ENCODE measurements at places on chromosomes 13 and 19.

DNA sequence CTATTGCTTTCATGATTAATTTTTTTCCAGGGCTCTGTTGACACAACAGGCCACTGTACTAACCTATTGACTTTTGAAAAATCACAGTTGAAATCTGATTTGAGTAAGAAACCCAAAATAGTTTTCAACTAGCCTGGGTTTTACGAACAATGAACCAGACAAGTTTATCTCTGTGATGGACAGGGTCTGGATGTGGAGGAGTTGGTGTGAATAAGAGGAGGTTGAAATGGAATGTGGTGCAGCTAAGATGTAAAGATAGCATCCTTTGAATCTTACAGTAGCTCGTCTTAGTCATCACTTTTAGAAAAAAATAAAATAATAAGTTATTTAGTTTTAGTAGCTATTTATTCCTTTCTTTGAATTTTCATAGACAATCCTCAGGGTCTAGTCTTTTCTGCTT, 8.3 kb upstream of the OXGR1 start:
- no peak for DNase-seq

DNA sequence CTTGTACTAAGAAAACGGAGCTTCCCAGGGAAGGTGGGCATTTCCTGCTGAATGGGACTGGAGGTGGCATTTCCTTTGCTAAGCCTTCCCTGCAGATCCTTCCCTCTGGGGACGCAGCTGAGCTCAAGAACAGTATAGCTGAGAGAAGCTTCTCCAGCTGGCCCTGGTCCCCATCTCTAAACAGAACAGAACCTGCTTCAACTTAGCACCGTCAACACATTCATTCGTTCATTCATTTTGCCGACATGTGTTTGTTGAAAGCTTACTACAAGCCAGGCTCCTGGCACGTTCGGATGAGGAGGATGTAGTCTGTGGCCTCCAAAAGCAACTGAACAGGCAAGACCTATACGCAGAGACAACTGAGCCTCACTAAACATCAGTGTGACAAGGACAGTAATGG, 36.6 kb upstream of the PEPD start:
- no peak for DNase-seq

DNA sequence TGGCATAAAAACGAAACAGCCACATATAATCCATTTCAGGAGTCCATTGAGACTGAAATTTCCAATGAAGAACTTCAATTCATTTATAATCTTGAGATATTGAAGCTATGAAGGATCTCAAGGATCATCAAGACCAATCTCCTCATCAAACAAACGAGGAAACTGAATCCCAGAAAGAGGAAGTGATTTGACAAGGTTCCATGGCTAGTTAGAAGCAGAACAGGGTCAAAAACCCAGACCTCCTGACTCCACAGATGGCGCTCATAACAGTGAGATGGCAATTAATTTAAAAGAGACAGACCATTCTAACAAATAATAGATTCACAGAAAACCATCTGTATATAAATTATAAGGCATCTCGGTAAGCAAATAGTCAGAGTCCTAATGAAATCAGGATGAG, 229.7 kb downstream of the KCTD12 start:
- DNase-seq, result no peak

DNA sequence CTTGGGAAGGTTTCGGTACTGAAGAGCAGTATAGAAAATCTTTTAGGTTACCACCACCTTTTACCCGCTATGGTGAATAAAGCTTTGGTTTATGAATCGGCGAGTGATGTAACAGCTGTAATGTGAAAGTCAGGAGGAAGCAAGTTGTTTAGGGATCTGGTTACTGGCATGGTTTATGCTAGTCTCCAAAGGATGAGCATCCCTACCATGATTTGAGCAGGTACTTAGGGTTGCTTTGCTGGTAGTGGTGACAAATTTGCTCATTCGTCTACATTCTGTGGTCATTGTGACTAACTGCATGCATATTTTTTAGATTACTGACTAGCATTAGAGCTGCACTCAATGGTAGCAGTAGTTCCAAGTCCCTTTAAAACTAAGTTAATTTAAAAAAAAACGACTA, 104.1 kb downstream of the FRY start:
- no peak for DNase-seq

GRCh38 chr13:27177852-27178251, 6.2 kb upstream of the USP12 start:
- DNase-seq, result no peak

DNA sequence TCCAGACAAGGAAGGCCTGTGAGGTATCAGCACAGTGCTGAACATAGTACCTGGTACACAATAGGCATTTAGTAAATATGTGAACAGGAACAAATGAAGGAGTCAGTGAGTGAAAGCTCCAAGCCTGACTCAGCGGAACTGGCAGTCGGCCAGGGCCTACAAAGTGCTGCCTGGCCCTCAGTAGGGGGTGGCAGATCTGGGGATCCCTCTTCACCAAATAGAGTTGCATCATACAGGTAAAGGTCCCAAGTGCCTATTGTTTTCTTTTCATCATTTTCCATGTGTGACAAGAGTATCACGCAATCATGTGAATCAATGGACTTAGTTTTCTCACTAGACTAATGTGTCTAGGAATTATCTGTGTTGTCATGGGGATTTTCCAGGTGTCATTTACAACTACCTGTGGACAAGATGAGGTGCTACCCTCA, 9.2 kb downstream of the CYP2B6 start:
- DNase-seq, result no peak

DNA sequence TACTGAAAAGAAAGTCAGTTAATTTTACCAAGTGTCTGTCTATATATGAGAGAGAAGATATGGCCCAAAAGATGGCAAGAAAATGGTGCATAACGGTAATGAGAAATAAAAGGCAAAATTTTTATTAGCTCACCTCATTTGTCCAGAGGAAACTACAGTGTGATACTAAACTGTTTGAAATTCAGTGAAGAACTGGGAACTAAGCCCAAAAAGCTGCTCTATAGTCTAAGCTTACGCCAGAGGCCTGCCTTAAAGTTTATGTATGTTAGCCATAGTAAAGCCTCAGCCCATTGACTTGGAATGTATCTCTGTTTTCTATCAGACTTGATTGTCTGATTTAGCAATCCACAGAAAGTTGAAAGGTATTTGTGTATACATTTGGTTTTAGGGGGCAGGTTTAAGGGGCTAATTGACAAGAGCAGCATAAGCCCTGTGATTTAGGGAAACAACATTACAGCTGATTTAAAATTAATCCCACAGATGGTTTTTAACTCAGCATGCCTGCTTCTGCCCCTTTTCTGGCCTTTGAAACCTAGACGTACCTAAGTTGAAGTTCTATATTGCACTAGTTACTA, 91.0 kb upstream of the MAB21L1 start:
- no peak for DNase-seq

DNA sequence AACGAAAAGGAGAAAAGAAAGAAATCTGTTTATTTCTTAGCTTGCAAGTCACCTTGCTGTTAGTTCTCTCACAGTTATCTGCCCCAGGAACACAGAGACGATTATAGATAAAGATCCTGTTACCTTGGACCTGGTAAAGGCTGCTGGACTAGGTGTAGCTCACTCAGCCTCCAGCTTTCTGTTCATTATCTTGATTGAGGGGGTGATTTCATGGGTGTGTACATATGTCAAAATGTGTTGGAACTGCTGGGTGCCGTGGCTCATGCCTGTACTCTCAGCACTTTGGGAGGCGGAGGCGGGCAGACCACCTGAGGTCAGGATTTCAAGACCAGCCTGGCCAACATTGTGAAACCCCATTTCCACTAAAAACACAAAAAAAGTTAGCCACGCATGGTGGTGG, 27.9 kb downstream of the CERS4 start:
- no peak for DNase-seq

DNA sequence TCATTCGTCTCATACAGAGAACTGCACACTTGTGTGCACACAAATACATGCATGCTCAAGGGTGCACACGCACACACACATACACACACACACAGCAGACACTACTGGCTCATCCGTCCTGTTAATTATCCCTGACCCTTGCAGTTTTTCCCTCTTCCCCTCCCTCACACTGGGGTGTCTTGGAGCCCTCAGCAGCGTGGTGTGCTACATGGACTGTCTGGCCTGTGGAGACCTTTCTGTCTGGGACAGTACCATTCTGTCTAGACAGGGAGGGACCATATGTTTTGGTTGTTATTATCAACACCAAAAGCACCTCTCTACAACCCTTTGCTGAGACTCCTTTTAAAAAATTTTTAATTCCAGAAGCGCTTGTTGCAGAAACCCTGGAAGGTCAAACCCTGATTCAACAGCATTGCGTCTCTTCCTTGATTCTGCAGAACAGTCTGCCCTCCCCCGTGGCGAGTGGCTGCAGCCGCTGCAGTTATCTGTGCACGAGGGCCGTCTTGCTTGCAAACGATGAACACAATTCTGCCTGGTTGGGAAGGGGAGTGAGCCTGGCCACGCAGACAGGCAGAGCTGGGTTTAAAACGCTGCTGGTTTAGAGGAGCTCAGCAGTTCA, 374.0 kb downstream of the IRS2 start:
- DNase-seq, result peak; percentile 97

DNA sequence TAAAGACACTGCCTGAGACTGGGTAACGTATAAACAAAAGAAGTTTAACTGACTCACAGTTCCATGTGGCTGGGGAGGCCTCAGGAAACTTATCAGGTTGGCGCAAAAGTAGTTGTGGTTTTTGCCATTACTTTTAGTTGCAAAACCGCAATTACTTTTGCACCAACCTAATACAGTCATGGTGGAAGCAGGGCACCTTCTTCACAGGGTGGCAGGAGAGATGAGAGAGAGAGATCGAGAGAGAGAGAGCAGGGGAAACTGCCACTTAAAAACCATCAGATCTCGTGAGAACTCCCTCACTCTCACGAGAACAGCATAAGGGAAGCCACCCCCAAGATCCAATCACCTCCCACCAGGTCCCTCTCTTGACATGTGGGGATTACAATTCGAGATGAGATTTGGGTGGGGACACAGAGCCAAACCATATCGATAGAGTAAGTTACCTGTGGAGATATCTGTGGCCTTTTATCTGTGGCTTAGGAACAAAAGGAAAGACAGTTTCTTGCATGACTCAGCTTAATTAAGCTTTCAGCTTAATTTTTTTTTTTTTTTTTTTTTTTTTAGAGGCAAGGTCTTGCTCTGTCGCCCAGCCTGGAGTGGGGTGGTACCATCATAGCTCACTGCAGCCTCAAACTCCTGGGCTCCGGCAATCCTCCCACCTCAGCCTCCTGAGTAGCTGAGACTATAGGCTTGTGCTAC, 7.6 kb upstream of the CABP5 start:
- no peak for DNase-seq

GRCh38 chr13:71457645-71458044, 409.4 kb downstream of the DACH1 start:
- no peak for DNase-seq

DNA sequence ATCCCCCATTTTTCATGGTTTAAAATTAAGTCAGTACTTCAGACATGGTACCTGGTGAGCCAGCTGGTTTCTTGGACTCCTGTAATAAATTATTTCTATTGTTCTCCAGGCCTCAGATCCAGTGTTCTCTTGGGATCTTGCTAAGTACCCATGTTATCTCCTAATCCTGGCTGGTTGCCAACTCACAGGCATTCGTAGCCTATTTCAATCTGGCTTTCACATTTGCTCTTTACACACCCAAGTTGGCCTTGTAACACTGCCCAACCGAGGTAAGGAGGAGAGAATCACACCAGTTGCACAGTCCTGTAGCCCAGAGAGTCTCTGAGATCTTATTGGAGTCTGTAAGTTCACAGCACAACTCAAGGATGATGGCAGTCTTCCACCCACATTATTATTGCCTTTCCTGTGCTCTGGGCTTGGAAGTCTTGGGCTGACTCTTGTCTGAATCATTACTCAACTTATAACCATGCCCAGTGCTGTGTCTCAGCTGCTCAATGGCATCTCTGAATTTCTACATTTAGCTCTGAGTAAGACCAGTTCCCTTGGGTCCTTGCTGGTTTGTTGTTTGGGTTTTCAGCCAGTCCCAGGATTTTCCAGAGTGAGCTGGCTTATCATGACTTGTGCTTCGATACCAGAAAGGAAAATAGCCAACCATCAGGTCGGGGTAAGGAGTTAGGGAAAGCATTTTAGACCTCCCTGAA, 76.6 kb upstream of the KLF12 start:
- DNase-seq, result no peak

DNA sequence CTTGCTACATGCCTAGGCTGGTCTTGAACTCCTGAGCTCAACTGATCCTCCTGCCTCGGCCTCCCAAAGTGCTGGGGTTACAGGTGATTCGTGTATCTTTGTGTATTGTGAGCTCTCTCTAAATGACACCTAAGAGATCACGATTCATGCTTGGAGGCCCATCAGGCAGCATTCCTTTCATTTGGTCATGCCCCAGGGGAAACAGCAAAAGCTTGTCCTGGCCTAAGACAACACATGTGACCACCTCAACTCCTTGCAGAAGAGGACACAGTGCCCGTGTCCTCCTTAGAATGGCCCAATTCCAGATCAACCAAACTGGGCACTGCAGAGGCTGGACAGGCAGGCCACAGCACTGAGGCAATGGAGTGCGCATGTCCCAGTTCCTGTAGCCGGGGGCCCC, 32.5 kb downstream of the ZC3H4 start:
- no peak for DNase-seq

DNA sequence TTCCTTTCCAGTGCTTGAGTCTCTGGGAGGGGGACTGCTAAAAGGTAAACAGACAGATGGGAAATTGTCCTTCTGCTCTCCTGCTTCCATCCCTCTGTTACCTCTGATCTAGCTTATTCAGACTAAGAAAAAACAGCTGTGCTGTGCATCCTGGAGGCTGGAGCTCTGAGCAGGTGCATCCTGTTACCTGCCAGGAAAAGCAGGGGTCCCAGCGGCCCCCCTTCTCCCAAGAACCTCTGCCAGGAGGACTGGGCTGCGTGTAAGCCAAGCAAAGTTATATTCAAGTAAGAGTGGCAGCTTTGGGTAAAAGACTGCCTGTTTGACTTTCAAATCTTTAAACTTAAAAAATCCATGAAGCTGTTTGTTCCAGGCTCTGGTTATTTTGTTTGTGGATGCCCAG, 75.1 kb downstream of the C13orf42 start:
- no peak for DNase-seq

DNA sequence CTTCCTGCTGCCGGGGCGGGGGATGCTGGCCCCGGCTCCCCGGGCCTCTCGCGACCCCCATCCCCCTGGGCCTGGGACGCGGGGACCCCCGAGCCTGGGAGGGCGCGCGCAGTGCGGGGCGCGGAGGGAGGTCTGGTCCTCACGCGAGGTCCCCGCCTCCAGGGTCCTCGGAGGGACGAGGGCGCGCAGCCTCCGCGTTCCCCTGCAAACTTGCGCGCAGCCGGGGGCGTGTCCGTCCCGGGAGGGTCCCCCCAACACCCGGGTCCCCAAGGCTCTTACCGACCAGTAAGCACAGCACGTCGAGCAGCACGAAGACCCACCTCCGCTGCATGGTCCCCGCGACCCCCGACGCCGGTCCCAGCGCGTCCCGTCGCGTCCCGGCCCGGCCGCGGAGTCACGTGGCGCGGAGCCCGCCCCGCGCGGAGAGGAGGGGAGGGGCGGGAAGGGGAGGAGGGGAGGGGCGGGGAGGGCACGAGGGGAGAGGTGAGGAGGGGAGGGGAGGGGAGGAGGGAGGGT, at the start of gene PLPP2:
Gene PLPP2, minus strand, starts transcription at position 398 of the 516 bp plus-strand sequence. Its CDS starts 67 bp downstream, at position 331.
- DNase-seq, result no peak

DNA sequence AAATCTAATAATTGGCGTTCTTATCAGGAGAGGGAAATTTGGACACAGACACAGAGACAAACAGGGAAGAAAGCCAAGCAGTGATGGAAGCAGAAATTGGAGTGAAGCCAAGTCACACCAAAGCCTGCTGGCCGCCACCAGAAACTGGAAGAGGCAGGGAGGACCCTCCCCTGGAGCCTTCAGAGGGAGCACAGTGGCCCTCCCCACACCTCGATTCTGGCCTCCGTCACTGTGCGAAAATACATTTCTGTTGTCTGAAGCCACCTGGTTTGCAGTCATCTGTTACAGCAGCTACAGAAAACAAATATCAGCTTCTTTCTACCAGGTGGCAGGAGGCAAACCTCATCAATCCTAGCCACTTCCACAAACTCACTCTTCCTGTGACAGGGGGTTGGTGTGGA, 8.3 kb upstream of the TLE6 start:
- peak; percentile 76 for DNase-seq

All from brain (organoid and tissue), 16 donors.